ENCODE measurements at places on chromosomes 2 and 18.

DNA sequence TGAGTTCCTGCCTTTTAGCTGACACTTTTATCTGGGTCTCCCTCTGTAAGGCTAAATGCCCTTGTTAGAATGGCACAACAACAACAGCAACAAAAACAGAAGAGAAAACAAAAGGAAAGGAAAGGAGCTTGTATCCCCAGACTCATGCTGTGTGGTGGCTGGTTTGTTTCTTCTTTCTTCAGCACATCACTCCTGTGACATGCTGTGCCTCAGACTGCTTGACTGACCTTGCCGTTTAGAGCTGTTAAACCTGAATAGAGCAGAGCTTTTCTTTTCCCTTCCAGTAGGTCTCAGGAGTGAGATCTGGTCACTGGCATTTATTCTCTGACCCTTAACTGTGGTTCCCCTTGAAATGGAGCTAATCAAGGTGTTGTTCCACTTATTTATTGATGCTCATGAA is 18.9 kb downstream of the GALNT13 start:
- no peak for DNase-seq

DNA sequence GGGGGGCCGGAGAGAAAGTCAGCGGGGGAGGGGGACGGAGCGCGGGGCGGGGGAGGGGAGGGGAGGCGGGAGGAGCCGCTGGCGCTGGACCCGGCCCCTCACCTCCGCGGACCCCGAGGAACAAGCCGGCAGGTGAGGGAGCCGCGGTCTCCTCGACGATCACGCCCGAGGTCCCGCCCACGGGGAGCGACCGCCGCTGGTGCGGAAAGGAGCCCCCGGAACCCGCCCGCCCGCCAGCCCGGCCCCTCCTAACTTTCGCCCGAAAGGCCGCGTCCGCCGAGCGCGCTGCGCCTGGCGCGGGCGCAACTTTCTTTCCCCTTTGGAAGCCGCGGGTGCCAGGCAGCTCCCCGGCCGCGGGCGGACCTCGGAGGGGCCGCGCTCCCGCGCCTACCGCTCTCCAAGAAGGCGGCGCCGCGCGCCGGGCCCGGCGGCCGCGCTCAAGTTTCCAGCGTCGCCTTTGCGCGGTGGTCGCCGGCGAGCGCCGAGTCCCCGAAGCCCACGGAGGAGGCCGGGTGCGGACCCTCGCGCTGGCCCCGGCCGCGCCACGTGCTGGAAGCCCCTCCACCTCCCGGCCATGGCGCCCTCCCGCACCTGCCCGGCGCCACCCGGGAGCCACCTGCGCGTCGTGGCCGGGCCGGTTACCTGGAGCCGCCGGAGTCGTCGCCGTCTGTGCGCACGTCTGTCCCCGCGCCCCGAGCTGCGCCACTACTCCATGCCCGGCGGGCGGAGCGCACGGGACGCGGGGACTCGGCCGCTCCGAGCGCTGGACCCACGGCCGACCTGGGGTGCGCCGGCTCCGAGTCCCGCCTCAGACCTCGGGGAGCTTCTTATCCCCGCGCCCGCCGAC is at the start of gene ALKAL2:
Gene ALKAL2 (minus strand): TSS at position 181 of the 847 bp plus-strand sequence. CDS start 256 bp downstream, outside the sequence.
- no peak for DNase-seq

DNA sequence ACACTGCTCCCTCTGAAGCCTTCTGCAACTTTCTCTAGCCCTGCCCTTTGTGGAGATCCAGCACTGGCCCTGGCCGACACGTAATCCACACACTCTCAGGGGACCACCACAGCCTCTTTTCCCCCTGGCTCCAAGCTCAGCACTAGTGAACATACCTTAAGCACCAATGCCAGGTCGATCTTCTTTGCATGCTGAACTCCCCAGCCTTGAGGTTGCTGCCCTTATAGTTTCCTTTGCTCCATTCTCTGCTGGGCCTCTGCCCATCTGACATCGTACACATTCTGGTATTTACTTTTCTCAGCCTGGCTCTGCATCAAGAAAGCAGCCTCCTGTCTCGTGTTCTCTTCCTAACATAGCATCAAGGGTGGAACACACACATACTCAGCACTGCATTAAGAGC is 361.5 kb downstream of the LPIN1 start:
- DNase-seq, result no peak

GRCh38 chr2:47219970-47220369 is 64.9 kb upstream of the STPG4 start:
- DNase-seq, result no peak

GRCh38 chr2:8571792-8572499 is 109.9 kb upstream of the ID2 start:
- no peak for DNase-seq

DNA sequence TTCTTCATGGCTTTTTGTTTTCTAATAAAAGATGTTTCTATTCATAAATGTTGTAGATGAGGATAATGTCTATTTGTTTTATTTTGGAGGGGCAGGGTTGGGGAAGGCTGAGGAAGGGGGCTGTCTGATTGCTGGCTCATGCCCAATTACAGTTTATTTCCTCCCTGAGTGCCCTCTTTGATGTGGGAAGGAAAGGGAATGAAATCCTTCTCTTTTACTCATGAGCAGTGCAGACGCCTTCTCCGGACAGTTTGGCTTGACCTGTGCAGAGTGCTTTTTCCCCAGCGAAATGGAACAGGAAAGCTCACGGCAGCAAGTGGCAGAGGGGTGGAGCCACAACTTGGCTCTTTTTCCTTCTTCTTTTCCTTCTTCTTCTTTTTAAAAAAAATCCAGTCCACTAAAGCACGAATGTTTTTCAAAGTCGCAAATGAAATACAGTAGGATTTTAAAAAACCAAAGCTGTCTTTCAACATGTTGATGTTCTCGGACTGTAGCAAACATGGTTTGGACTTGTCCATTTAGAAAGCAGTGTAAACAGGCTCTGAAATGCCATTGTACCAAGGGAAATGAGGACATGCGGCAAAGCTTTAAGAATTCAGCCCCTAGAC is 34.5 kb downstream of the RAB31 start:
- DNase-seq, result no peak

GRCh38 chr2:39719317-39719716 is 53.6 kb downstream of the TMEM178A start:
- no peak for DNase-seq

DNA sequence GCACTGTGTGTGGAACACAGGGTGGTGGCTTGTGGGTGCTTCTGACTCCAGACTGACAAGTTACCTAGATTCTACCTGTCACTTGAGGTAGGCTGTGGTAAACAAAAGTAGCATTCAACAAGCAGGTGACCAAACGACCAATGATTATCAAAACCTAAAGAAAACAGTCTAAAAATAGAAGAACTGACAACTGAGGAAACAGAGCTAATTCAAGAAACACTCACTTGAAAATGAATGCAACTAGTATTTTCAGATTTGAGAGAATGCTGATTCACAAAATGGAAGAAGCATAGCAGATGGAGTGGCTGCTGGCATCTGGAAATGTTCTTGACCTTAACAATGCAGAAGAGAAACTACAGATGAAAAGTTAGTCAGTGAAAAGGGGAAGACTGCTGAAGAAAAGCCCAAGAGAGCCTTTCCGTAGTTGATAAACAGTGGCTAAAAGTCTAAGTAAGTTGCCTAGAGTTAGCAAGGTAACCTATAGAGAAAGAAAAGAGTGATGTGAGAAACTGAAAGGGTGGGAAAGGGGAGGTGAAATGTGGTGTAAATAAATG is 170.4 kb downstream of the NCK2 start:
- DNase-seq, result no peak

DNA sequence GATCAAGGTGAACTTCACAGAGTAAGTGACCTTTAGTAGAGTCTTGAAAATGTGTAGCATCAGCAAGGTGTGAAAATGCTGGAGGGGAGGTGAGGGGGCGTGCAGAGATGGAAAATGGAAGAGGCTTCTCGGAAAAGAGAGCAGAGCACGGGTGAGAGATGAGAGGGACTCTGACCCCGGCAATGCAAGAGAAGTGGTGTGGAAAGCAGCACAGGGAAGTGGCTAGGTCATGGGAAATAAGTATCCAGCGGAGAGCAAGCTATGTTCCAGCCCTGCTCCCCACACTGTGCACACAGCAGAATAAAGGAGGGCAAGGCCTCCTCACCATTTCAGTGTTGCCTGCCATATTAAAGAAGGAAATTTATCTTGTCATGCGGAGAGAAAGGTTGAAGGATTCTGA is 241.7 kb upstream of the DOK6 start:
- no peak for DNase-seq

DNA sequence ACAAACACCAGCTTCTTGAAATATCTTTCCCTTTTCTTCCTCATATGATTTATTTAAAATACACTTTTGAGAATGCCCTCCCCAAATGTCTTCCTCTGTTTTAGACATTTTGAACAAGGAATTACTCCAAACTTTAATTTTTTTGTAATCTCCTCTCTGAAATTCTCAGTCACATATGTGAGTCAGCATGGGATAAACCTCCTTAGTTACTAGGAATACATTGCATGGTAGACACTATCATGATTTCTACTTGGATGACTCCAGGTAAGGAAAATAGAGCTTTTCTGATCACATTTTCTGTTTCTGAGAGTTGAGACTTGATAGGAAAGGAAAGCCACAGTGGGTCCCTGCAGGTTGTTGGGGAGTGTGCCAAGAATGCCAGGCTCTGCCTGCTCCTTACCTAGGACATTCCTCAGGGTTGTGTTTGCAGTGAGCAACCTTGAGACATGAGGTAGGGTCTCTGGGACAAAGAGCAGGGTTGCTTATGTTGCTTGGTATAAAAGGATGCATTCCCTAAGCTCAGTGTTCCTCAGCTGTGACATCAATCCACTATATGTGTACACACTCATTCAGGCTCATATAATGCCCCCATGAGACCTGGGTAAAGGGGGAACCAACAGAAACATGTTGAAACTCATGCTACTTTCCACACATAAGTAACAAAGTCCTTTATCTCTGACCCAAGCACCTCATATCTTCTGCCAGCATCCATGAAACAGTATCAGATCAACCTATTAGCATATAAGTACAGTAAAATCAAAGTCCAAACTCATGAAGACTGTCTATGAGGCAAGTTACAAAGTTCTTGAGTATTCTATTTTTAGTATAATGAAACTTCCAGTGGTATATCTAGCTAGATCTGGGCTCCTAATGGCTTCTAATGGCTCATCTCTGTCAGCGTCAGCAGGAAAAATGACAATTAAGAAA is 112.8 kb upstream of the SCN1A start:
- no peak for DNase-seq

- no peak for DNase-seq
These were observed 139.4 kb downstream of the NCK2 start for GRCh38 chr2:105883911-105884694.

DNA sequence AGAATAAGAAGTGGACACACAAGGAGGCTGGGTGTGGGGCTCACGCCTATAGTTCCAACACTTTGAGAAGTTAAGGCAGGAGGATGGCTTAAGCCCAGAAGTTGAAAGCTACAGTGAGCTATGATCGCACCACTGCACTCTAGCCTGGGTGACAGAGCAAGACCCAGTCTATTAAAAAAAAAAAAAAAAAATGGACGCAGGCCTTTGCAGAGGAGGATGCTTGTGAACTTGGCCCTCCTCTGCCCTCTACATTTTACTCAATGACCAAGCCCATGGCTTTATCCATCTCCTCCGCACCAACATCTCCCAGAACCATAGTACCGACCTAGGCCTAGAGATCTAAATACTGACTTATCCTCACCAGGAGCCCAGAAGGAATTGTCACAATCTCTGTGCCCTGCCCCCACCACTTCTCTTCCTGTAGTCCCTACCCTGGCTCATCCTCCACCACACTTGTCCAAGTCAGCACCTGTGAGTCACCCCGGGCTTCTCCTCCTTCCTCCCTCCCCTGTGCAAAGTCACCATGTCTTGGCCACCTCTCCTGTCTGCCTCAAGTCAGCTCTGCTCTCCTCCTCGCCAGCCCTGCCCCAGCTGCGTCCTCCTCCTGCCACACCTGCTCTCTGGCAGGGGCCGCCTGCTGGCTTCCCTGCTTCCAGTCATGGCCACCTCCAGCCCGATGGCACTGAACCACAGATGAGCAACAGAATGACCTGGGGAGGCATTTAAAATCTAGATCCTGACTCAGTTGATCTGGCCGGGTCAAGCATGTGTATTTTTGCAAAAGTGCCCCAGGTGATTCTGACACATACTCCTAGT is 35.8 kb upstream of the ASPRV1 start:
- no peak for DNase-seq

Measured in amniotic stem cell (primary cell).